Left lung (tissue), 14 donors: ENCODE measurements at places on chromosomes 16 and 17. TPM values are rescaled to one million over a fixed set of nuclear protein-coding genes. Genes with fewer than 3 reads are reported as not detected.

GRCh38 chr17:14833201-14833785, 431.8 kb downstream of the PMP22 start:
- no peak overlapping the region for H3K27ac ChIP-seq
- no peaks in the 10 kb centered on the region for H3K27me3 ChIP-seq
- no peaks in the 10 kb centered on the region for H3K36me3 ChIP-seq
- H3K4me1 ChIP-seq: peaks cover 8% of the 10 kb centered on the region
- H3K4me3 ChIP-seq: no peak overlapping the region
- no peak for DNase-seq

- H3K4me1 ChIP-seq: no peaks in the 10 kb centered on the region
- H3K4me3 ChIP-seq: no peak overlapping the region
- no peak for DNase-seq
Observed at GRCh38 chr17:7060165-7060891, 16.4 kb upstream of the SLC16A11 start.

The CNGB1 gene
- not detected for total RNA-seq

- H3K27me3 ChIP-seq: no peaks in the 10 kb centered on the region
- no peaks in the 10 kb centered on the region for H3K4me1 ChIP-seq
- H3K36me3 ChIP-seq: no peaks in the 10 kb centered on the region
- H3K27ac ChIP-seq: peak overlapping the region; percentile 99
Observed at GRCh38 chr17:83203073-83203471, 123.7 kb downstream of the METRNL start.

The NPIPA8 gene
- 0.87 TPM for total RNA-seq

The CES5A gene
- not detected for total RNA-seq

- H3K36me3 ChIP-seq: no peaks in the 10 kb centered on the region
- H3K27ac ChIP-seq: no peak overlapping the region
- no peaks in the 10 kb centered on the region for H3K4me1 ChIP-seq
- no peak overlapping the region for H3K4me3 ChIP-seq
- no peak for DNase-seq
- H3K27me3 ChIP-seq: no peaks in the 10 kb centered on the region
Observed at GRCh38 chr16:72977127-72977526, 70.8 kb downstream of the ZFHX3 start.

GRCh38 chr17:48374650-48375230, 55.3 kb downstream of the SKAP1 start:
- no peaks in the 10 kb centered on the region for H3K4me1 ChIP-seq
- no peak overlapping the region for H3K27ac ChIP-seq
- no peak overlapping the region for H3K4me3 ChIP-seq
- DNase-seq: no peak

DNA sequence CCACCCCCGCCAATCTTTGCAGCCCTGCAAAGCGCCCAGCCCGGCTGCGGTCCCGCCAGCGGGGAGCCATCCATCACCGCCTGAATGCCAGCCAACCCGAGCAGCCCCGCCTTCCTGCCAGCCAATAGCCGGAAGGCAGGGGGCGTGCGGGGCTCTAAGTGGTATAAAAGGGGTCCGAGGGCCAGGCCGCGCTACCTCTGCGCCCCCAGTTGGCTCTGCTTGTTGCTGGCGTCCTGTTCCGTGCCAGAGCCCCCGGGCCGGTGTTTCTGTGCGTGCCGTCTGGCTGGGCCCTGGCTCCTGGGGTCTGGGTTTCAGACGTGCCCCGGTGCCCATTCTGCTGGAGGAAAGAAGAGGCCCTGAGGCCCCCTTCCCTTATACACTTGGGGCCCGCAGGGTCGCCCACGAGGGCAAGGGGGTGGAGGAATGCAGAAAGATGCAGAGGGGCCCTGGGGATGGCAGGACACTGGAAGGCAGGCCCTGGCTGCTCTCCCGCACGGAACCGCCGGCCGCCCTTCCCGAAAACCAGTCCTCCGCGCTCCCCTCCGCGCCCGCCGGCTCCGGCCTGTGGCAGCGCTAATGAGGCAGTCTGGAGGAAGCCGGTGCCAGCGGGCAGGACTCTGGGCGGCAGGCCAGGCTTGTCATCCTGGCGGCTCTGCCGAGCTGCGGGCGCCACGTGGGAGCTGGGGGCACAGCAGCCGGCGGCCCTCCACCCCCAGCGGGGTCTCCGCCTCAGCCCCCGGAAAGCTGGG, 14.0 kb downstream of the COPZ2 start:
- DNase-seq: peak; percentile 86
- peaks cover 48% of the 10 kb centered on the region for H3K27me3 ChIP-seq
- H3K27ac ChIP-seq: peak overlapping the region; percentile 60
- H3K4me3 ChIP-seq: peak overlapping the region; percentile 31
- H3K4me1 ChIP-seq: peaks cover 57% of the 10 kb centered on the region

DNA sequence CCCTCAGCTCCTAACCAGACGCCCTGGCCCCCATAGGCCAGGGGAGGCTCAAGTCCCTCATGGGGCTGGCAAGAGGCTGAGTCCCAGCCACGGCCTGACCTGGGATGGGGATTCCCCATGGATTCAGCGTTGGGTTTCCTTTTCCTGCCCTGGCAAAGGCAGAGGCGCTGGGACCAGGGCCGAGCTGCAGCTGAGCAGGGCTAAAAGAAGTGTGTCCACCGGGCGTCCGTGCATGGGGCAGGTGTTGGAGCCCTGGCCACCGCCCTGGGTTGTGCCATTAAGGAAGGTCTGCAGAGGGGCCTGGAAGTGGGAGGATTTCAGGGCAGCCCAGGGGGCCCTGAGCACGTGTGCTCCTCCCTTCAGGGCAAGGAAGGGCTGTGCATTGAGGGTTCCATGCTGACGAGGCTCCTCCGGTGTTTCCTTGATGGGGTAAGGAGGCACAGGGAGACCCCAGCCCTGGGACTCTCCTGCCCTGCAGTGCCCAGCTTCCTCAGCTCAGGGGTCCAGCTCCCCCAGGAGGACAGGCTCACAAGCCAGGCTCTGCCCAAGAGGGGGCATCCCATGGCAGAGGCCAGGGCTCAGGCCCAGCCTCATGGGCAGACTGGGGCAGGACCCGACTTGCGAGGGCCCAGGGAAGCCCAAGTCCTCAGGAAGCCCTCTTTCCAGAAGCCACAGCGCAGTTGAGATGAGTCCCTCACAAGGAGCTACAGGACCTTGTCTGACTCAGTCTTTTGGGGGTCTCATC, 10.1 kb downstream of the TBC1D26 start:
- no peaks in the 10 kb centered on the region for H3K27me3 ChIP-seq
- no peaks in the 10 kb centered on the region for H3K4me1 ChIP-seq
- H3K27ac ChIP-seq: no peak overlapping the region
- H3K36me3 ChIP-seq: no peaks in the 10 kb centered on the region
- DNase-seq: no peak

GRCh38 chr17:50830994-50831393, 4.4 kb upstream of the WFIKKN2 start:
- H3K27ac ChIP-seq: no peak overlapping the region
- H3K4me3 ChIP-seq: no peak overlapping the region
- H3K4me1 ChIP-seq: no peaks in the 10 kb centered on the region
- no peak for DNase-seq

The PRR35 gene
- total RNA-seq: not detected

The PITPNM3 gene
- total RNA-seq: 12.3 TPM

The ODAD4 gene
- total RNA-seq: 0.73 TPM

DNA sequence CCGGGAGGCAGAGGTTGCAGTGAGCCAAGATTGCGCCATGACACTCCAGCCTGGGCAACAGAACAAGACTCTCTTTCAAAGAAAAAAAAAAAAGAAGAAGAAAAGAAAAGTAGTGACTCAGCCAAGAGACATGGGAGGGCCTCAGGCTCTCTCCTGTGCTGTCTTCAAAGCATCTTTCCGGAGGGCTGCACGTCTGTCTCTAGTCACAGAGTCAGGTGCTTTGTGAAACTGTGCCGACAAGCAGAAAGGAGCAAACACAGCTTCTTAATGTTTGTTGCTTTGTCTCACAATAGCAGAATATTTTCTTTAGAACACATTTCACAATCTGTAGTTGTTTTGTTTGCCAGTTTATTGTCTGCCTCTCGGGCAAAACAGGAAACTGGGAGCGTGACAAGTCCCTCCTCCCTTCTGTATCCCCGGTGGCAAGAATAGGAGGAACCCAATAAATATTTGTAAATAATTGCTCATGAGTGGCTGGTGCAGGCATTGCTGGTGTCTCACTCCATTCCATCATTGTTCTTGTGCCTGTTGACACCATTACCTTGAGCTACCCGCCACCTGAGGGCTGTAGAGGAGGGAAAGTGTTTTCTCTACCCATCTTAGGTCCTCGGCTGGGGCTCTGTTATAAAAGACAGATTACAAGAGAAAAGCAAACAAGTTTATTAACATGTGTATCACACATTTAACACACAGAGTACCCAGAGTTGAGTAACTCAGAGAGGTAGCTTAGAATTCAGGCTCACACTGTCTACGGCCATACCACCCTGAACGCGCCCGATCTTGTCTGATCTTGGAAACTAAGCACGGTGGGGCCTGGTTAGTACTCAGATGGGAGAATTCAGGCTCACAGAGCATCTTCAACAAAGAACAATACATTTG, 5.5 kb downstream of the GAST start:
- no peak overlapping the region for H3K27ac ChIP-seq
- DNase-seq: no peak
- no peaks in the 10 kb centered on the region for H3K27me3 ChIP-seq

DNA sequence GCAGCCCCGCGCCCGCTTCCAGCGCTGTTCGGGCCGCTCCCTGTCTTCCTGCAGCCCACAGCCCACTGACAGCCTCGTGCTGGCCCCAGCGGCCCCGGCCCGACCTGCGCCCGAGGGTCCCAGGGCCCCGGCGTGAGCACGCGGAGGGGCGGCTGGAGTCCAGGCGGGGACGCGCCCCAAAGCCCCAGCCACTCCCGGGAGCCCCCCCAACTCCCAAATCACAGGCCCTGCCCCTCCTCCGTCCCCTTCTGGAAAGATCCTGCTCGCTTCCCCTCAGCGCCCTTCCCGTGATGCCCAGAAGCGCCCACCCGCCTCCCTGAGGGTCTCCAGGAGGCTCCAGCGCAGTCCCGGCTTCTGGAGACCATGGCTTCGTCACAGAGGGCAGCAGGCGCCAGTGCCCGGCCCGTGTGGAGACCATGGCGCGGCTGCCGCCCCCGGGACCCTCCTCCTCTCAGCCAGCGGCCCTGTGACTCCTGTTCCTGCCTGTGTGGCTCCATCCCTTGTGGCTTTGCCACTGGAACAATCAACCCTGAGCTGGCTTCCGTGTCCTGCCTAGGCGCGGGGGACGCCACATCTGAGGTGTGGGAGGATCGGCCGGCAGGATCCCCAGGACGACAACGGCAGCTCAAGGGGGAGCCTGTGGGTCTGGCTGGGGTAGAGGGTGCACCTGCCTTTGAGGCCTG, 3.9 kb downstream of the UTS2R start:
- no peak overlapping the region for H3K4me3 ChIP-seq
- H3K36me3 ChIP-seq: no peaks in the 10 kb centered on the region
- H3K4me1 ChIP-seq: peaks cover 6% of the 10 kb centered on the region
- H3K27ac ChIP-seq: no peak overlapping the region

DNA sequence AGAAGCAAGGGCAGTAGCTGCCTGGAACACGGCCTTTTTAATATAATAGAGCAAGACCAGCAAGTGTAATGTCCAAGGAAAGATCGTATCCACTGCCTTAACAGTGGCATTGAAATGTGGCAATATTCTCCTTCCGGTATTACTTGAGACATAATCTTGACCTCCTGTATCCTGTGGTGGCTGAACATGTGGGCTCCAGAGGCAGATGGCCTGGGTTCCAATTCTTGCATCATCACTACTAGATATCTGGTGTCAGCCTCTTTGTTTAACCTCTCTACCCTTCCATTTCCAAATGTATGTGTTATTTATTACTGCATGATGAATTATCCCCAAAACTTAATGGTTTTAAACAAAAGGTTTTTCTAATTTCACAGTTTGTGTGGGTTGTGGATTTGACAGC, 3.5 kb upstream of the CDYL2 start:
- no peak for DNase-seq
- no peak overlapping the region for H3K27ac ChIP-seq
- no peaks in the 10 kb centered on the region for H3K27me3 ChIP-seq
- H3K36me3 ChIP-seq: no peaks in the 10 kb centered on the region

The NXPH3 gene
- 2.1 TPM for total RNA-seq

GRCh38 chr17:41116297-41116696, 1.9 kb downstream of the KRTAP4-11 start:
- no peak for DNase-seq
- H3K27me3 ChIP-seq: no peaks in the 10 kb centered on the region
- H3K4me1 ChIP-seq: no peaks in the 10 kb centered on the region
- no peak overlapping the region for H3K4me3 ChIP-seq

The RBFOX1 gene
- not detected for total RNA-seq

DNA sequence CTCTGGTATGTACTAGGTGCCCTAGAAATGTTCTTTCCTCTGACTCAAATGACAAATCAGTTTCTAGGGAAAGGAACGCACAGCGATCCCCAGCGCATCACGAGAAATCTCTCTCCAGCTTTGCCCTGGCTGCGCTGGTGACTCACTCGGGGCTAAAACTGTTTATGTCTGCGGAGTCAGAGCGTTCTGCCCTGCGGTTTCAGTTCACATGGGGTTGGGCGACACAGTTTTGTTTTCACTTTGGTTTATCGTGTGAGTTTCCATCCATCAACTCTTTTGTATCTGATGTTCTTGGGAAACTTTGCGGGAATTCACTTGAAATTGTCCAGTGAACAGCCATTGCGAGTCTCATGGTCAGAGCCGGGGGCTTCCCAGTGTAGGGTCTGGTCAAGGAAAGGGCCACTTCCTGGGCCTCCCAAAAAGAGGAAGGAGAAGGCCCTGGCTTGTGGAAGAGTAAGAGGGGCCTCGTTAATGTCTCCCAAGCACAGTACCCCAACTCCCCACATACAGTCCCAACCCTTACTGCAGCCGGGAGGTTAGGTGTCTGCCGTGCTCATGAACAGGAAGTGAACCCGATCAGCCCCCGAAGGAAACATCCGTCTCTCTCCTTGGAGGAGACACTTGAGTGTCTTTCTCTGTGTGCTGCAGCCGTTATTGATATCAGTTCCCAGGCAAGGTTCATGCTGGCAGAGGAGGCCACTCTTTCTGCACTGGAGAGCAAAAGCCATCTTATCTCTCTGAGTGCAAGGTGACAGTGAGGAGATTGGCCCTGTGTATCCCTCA, 643.2 kb downstream of the WWOX start:
- H3K4me1 ChIP-seq: no peaks in the 10 kb centered on the region
- DNase-seq: no peak
- H3K27ac ChIP-seq: peak overlapping the region; percentile 47
- no peaks in the 10 kb centered on the region for H3K36me3 ChIP-seq
- H3K27me3 ChIP-seq: no peaks in the 10 kb centered on the region

The SLFN5 gene
- 67.5 TPM for total RNA-seq

The KRTAP17-1 gene
- total RNA-seq: not detected

GRCh38 chr17:66898536-66898935, 63.6 kb downstream of the CACNG5 start:
- no peak overlapping the region for H3K27ac ChIP-seq
- H3K36me3 ChIP-seq: no peaks in the 10 kb centered on the region
- H3K4me3 ChIP-seq: no peak overlapping the region
- DNase-seq: no peak
- H3K27me3 ChIP-seq: no peaks in the 10 kb centered on the region
- H3K4me1 ChIP-seq: no peaks in the 10 kb centered on the region

The DBF4B gene
- 5.6 TPM for total RNA-seq

- H3K36me3 ChIP-seq: no peaks in the 10 kb centered on the region
- H3K4me3 ChIP-seq: no peak overlapping the region
- no peak for DNase-seq
- peaks cover 10% of the 10 kb centered on the region for H3K4me1 ChIP-seq
Observed at GRCh38 chr16:521381-522210, 5.9 kb upstream of the CAPN15 start.
